ENCODE measurements at places on chromosomes 16 and 17.

- no peak for DNase-seq
These were observed 7.6 kb downstream of the NUDT7 start for GRCh38 chr16:77729951-77730350.

DNA sequence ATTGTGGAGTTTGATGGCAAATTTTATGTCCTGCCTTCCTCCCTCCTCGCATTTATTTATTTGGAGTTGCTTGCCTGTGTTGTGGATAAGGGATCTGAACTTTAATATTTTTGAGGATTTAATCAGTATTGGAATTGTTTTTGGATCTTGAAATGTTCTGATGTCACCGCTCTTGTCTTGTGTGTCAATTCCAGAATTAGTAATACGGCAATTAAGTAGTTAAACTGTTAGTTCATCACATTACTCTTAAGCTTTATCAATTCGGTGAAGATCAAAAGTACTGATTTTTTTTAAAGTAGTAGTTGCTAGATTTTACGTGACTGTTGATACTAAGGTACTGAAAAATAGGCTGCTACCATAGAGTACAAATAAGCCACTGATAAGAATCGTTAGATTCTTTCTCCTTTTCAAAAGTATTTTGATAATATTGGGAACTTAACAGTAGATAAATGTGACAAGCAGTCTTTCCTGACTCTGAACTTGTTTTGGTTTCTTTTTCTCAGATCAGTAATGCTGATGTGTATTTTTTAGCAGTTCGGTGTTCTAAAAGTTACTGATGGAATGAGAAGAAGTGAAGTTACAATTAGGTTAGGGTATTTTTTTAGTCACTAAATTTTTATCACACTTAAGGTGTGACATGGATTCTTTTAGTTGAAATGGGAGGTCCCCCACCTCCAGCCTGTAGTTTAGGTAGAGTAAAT is 2.0 kb downstream of the RBBP6 start:
- DNase-seq: no peak

GRCh38 chr16:24347556-24347955 is 91.4 kb downstream of the CACNG3 start:
- no peak for DNase-seq

DNA sequence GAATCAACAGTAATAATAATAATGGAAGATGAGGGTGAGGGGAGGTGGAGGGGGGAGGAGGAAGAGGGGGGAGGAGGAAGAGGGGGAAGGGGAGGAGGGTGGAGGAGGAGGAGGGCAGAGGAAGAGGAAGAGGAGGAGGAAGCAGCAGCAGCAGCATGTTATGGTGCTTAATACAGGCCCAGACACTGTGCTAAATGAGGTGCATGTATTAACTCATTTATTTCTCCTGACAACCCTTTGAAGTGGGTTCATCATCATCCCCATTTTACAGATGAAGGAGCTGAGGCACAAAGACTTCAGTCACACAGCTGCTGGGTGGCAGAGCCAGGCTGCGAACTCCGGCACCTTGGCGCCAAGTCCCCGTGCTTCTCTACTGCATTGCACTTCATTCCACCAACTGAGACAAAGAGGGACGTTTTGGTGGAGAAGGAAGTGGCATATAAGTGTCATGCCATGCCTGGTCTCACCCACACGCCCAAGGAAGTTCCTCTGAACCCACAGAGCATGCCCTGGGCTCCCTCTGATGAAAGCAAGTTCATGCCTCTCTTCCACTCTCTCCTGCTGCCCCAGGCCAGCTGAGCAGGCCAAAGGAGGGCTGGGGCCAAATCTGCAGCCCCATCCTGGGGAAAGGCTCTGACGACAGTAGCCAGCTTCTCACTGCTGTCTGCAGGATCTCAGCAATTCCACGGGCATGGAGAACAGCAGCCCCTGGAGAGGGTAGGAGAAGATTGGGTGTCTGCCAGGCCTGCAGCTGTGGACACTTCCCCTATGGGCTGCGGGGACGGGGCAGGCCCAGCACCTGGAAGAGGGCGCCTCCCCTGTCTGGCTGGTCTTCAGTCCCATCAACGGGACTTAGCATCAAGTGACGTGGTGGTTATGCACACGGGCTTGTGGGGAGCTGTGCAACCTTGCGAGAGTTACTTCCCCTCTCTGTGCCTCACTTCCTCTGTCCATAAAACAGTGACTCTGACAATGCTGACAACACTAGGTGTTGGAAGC is 21.8 kb downstream of the XYLT1 start:
- no peak for DNase-seq

DNA sequence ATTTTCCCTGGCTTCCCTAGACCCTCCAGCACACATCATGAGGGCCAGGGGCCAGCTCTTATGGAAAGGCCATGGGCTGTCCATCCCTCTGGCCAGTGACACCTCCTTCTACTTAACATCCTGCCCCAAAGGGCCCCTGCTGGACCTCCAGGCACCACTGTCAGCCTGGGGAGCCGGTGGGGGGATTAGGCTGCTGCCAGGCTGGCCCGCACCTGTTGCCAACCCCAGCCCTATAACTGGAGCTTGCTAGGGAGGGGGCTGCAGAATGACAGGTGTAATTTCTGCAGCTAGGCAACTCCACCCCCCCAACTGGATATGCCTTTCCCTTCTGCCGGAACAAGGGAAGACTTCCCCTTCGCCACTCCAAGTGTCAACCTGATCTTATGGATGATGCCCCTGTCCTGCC is 12.5 kb downstream of the RARA start:
- no peak for DNase-seq

DNA sequence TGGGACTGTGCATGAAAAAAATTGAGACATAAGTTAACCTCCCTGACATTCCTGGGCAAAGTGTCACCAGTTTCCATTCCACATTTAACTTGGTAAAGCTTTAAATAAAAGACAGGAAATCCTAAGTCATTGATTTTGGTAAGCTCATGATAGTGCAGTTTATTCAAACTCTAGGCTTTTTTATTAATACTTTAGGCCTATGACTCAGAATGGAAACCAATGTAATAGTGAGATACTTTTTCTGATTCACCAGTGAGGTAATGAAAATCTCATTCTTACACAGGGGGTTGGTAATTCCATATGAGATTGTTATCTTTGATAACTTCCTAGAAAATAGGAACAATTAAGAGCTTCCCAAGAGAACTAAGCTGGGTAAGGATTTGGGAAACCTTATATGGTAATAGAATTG is 91.1 kb downstream of the NLK start:
- no peak for DNase-seq

- DNase-seq: no peak
These were observed 13.1 kb downstream of the ABCA9 start for GRCh38 chr17:69047368-69048263.

GRCh38 chr16:9392956-9393355 is 301.5 kb downstream of the HAPSTR1 start:
- DNase-seq: no peak

Data from activated CD8-positive, alpha-beta memory T cell treated with anti-CD3 and anti-CD28 coated beads for 1 hour (primary cell).